ENCODE measurements at places on chromosomes 2 and 18. TPM values are rescaled to one million over a fixed set of nuclear protein-coding genes. Genes with fewer than 3 reads are reported as not detected.
A peak's percentile ranks its signal among the peaks of the same experiment; 100 is the strongest.

BABAM2 gene
- total RNA-seq = 24.7 TPM

BARD1 gene
- 15.4 TPM for total RNA-seq

NOSTRIN gene
- total RNA-seq = 18.3 TPM

DUSP19 gene
- 14.1 TPM for total RNA-seq

- H3K27ac ChIP-seq = no peak overlapping the region
- no peaks in the 10 kb centered on the region for H3K27me3 ChIP-seq
- peak; percentile 87 for DNase-seq
- peaks cover 12% of the 10 kb centered on the region for H3K4me1 ChIP-seq
- peak overlapping the region; percentile 19 for H3K4me3 ChIP-seq
Measured at GRCh38 chr2:152200565-152201465, 25.3 kb upstream of the STAM2 start.

GRCh38 chr2:106053116-106053515 lies 141.0 kb downstream of the UXS1 start:
- no peaks in the 10 kb centered on the region for H3K36me3 ChIP-seq
- H3K27me3 ChIP-seq = no peaks in the 10 kb centered on the region
- no peak for DNase-seq
- no peak overlapping the region for H3K4me3 ChIP-seq
- H3K27ac ChIP-seq = no peak overlapping the region
- H3K4me1 ChIP-seq = no peaks in the 10 kb centered on the region

- DNase-seq = no peak
- no peaks in the 10 kb centered on the region for H3K36me3 ChIP-seq
- H3K4me3 ChIP-seq = no peak overlapping the region
Measured at GRCh38 chr2:221655300-221655699, 83.2 kb upstream of the EPHA4 start.

Measured in thoracic aorta (tissue), 2 donors.